ENCODE measurements at places on chromosomes 2 and 18.

DNA sequence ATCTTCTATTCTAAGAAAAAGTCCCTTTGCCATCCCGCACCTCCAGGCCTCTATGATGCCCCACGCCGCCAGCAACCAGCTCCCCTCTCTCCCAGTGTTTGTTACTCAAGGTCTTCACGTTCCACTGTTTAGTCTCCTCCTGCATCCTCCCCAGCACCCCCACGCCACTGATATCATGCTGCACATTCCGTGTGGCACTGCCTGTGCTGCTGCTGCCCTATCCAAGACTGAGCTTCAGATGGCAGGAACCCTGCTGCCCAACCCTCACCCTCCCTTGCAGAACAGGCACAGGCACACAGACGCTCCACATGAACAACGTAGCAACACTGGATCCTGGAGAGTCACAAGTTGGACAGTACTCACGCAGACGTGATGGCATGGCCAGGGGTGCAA, 35.3 kb downstream of the MYO5B start:
- no peak for DNase-seq

- no peak for DNase-seq
Measured at GRCh38 chr18:74880706-74881278, 283.1 kb downstream of the ZNF407 start.

GRCh38 chr2:216877085-216877484, 17.2 kb upstream of the TNP1 start:
- DNase-seq: no peak

GRCh38 chr2:1595274-1595673, 149.0 kb downstream of the PXDN start:
- DNase-seq: no peak

DNA sequence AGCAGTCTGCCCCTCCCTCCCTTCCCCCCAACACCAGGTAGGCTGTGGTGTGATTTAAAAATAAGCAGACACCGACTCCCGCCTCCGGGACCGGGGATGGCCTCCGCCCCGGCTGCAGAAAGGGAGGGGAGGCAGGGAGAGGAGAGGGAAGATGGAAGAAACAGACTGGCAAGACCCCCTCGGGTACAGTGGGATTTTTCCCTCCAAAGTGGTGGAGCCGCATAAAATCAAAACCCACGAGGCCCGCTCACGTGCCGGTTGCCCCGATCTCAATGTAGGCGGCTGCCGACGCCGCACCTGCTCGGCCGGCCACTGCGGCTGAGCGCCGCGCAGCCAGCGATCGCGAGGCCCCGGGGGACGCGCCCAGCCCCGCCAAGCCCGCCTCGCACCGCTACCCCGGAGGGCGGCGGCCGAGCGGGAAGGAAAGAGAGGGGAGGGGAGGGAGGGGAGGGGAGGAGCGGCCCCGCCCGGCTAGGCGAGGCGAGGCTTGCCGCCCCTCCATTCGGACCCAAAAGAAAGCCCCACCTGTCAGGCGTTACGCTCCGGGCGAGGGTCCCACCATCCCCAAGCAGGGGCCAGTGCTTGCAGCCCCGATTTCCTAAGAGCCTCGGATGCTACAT, 811 bp downstream of the ADD2 start:
- DNase-seq: no peak

GRCh38 chr18:31664101-31664500, 20.3 kb downstream of the B4GALT6 start:
- no peak for DNase-seq

GRCh38 chr2:36572719-36573059, 25.3 kb downstream of the FEZ2 start:
- no peak for DNase-seq

DNA sequence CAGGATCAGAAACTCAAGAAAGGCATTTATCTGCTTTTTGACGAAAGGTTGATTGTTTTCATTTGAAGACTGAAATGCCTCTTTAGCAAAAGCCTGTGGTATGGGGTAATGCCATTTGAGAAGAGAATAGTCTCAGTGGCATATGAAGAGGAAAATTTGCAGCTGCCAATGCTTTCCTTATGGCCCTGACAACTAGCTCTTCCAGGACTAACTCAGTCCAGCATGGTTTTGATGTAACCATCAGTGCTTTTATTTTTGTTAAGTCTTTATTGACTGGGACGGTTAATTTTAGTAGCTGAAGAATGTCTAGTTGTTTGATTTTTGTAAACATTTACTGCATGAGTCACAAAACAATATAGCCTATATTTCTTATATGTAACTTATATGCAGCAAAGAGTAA, 158.4 kb downstream of the LNPK start:
- DNase-seq: no peak

DNA sequence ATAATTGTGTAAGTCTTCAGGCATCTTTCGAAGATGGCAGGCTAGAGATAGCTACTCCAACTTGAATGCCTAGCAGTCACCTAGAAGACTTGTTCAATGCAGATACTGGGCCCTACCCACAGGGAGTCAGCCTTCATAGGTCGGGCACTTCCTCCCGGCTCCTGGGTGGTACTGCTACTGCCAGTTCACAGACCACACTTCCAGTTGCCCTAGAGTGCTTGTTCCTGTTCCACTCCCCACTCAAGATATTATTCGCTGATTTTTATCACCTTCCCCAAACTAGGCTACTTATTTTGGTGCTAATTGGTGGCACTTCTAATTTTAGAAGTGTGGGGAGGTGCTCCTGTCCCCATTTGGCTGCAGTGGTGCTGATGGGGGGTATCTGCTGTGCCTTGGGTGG, 34.2 kb downstream of the INPP4A start:
- DNase-seq: no peak

DNA sequence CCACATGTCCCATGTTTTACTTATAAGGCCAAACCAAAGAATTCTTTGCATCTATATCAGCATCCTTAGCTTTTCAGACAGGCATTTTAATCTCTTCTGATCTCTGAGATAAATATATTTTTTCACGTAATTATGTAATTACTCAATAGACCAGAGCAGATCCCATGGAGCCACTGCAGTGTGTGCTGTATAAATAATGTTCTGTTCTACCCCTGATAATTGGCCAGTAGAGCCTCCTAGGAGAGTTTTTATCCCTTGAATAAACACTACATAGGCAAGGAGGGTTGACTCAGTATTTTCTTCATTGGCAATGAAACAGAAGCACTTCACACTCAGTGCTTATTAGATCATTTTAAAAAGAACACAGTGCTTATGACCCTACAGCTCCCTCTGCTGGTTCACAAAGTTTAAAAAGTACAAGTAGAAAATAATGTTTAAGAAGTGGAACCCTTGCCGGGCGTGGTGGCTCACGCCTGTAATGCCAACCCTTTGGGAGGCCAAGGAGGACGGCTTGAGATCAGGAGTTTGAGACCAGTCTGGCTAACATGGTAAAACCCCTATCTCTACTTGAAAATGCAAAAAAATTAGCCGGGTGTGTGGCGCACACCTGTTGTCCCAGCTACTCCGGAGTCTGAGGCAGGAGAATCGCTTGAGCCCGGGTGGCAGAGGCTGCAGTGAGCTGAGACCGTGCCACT, 91.9 kb downstream of the PPP1R1C start:
- DNase-seq: no peak

GRCh38 chr2:76298041-76298440, 587.3 kb upstream of the GCFC2 start:
- DNase-seq: no peak

GRCh38 chr18:58243401-58243800, 199.4 kb downstream of the NEDD4L start:
- DNase-seq: no peak

DNA sequence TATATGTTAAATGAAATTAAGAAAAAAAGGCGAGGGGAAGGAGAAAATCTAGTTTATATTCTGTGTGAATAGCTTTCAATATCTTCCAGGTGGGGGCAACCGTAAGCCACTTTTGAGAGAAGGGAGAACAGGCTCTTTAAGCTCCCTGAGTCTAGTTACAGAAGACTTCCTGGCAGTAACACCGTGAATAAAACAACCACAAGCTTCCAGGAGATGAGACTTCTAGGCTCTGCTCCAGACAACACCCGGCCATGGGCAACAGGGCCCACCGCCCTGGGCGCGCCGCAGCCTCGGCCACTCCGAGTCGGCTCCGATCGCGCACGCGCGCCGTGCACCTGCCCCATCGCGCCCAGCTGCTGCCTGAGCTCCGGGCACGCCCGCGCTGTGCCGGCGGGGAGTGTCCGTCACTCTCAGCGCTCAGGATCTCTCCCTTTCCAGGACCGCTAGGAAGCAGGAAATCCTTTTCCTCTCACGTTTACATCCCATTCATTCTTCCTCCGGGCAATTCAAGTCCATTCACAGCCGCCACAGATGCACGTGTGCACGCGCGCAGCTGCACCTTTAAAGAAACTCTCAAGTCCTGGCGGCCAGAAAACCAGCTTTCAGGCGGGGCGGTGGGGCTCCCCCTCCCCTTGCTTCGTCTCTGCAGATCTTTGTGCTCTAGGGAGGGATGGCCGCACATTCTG, 19.4 kb upstream of the PAX3 start:
- DNase-seq: no peak

DNA sequence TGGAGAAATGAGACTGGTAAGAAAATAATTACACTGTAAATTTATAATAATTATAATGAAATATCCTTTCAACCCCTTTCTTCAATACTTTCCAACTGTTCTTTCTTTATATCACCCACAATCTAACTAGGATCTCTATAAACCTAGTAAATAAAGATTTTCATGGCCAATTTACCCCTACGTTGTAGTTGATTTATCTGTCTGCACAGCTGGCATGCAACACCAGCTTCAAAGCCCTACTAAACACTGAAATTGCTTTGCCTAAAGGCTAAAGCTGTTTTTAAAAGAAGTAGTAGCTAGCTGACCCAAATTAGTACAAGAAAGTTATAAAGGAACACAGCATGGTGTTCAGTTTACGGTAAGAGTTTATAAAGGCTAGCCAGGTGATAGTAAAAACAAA, 140.1 kb downstream of the NOL4 start:
- no peak for DNase-seq

DNA sequence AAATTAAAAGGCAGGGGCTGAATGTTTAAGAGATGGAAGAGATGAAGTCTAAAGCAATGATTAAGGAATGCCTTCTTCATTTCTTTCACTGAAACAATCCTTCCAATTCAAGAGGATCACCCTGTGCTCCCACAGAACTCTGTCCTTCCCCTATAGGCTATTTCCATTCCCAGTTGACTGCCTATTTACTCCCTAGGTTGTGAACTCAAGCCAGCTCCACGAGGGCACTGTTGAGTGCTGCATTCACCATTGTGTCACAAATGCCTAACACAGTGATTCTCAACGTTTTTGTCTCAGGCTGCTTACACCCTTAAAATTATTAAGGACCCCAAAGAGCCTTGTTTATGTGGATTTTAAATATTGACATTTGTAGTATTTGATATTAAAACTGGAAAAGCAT, 112.4 kb downstream of the AOX1 start:
- no peak for DNase-seq

- no peak for DNase-seq
Measured at GRCh38 chr2:239916205-239917124, 108.7 kb downstream of the NDUFA10 start.

DNA sequence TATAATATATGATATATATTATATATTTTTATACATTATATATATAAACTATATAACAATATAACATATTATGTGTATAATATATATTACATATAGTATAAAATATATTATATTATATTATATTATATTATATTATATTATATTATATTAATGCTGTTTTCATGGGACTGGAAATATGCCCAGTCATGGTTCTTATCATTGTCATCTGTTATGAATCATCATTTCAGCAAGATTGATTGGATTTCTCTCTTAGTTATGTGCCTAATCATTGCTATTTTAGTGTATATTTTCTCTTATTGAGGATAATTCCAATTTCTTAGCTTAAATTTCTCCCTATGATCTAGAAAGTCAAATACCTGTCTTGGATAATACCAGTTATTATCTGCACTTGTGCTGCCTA, 617.8 kb downstream of the TRIB2 start:
- no peak for DNase-seq

- DNase-seq: no peak
Measured at GRCh38 chr2:39510140-39510539, 73.1 kb upstream of the MAP4K3 start.

- no peak for DNase-seq
Measured at GRCh38 chr2:134169788-134170187, 84.1 kb upstream of the MGAT5 start.

- DNase-seq: no peak
Measured at GRCh38 chr18:10020171-10020570, 106.4 kb downstream of the VAPA start.

DNA sequence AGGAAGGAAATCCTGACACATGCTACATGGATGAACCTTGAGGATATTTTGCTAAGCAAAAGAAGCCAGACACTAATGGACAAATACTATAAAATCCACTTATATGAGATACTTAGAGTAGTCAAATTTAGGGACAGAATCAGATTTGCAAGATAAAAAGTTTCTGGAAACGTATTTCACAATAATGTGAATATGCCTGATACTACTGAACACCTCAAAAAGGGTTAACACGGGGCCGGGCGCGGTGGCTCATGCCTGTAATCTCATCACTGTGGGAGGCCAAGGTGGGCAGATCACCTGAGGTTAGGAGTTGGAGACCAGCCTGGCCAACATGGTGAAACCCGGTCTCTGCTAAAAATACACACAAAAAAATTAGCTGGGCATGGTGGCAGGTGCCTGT, 1.7 kb upstream of the RMC1 start:
- no peak for DNase-seq

DNA sequence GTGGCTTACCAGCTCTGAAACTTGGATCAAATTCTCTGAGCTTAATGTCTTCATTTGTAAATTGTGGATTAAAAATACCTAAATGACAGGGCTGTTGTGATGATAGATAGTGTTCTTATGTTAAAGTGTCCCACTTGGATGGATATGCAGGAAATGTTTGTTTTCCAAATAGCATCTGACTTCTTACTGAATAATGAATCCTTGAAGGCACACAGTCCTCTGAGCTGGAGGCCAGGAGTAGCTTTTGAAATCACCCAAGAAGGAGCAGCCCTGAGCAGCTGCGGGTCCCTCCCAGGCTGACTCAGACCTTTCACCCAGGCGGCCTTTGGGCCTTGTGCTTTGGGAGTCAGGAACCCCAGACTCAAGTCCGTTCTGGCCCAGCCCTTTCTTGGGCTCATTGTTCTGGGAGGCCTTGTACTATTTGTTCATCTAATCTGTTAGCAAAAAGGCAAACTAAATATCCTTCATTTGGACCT, 173.0 kb upstream of the GATA6 start:
- DNase-seq: no peak

DNA sequence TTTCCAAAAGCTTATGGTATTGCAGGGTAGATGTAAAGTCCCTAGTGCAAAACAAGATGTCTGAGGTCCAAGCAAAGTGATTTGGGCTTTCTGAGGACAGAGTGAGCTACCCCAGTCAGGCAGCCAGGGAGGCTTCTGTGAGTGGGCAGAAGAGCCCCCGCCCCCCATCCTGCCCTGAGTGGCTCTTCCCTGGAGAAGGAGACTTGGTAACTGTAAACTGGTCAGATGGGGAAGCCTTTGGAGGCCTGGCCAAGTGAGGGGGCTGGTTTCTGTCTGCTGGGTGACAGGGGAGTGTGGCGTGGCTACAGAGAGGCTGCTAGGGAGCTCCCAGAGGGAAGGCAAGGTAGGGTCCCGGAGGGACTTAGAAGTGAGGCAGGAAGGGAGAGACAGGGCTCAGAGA, 181.3 kb upstream of the HAAO start:
- no peak for DNase-seq

Data from activated CD8-positive, alpha-beta memory T cell treated with anti-CD3 and anti-CD28 coated beads for 1 hour (primary cell).